PC-3 (cell line): ENCODE measurements at places on chromosomes 4 and X.
A peak's percentile ranks its signal among the peaks of the same experiment; 100 is the strongest.

GRCh38 chr4:68905939-68906779 is 45.4 kb downstream of the UGT2A3 start:
- DNase-seq, result peak; percentile 74

DNA sequence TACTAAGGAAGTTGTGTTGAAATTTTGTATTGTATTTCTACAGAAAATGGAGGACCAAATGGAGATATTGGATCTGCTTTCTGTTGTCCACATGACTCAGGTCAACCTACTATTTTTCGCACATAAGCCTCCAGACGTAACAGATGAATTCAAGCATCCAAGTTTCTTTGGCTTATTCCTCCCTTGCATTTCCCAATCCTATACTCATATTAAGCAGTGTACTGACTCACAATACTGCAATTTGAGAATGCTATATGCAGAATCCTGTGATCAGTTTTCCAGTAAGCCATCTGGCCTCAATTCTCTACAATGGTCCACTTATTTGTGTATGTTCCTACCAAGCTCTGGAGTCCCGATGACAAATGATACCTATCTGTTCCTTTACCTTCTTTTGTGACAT is 75.7 kb downstream of the ASB9 start:
- no peak for DNase-seq

DNA sequence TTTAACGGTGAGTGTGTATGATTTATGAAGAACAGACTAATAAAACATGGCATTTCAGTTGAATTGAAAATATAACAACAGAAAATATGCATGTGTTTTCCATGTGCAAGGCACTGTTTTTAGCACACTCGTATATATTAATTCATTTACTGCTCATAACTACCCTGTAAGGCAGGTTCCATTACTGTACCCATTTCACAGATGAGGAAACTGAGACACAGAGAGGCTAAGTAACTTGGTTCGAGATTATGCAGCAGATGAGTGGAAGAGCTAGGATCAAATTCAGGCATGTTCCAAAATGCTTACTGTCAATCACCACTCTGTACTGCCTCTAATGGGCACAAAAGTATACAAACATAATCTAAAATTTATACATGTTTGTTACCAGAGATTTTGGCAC is 20.4 kb downstream of the MBNL3 start:
- DNase-seq, result no peak

DNA sequence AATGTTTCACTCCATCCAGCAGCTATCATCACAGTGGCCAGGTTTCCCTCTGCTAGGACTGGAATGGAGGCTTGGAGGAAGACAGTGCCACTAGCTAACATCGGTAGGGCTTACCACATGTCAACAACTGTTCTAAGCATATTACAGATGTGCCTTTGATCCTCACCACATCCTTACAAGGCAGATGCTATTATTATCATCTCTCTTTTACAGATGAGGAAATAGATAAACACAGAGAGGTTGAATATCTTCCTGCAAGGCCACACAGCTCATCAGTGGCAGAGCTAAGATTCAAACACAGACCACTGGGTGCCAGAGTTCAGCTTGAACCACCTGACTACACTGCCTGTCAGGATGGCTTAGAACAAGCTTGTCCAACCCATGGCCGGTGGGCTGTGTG is 47.4 kb downstream of the MAMLD1 start:
- DNase-seq, result no peak

- no peak for DNase-seq
Measured at GRCh38 chr4:131974730-131975129, 1174.4 kb upstream of the PCDH10 start.

GRCh38 chrX:18210470-18210869 is 10.2 kb downstream of the BEND2 start:
- DNase-seq, result peak; percentile 40

GRCh38 chr4:70504733-70505132 is 13.6 kb upstream of the AMTN start:
- DNase-seq, result no peak

DNA sequence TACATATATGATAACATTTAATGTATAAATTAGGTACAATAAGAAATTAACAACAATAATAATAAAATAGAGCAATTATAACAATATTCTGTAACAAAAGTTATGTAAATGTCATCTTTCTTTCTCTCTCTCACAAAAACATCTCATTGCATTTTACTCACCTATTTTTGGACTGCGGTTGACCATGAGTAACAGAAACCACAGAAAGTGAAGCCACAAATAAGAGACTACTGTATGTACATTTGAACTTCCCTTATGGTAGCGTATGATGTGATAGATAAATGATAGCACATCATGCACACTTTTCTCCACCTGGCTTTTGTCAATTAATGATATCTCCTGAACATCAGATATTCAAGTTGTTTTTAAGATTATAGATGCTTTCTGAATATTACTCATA is 80.5 kb downstream of the HNRNPD start:
- no peak for DNase-seq

DNA sequence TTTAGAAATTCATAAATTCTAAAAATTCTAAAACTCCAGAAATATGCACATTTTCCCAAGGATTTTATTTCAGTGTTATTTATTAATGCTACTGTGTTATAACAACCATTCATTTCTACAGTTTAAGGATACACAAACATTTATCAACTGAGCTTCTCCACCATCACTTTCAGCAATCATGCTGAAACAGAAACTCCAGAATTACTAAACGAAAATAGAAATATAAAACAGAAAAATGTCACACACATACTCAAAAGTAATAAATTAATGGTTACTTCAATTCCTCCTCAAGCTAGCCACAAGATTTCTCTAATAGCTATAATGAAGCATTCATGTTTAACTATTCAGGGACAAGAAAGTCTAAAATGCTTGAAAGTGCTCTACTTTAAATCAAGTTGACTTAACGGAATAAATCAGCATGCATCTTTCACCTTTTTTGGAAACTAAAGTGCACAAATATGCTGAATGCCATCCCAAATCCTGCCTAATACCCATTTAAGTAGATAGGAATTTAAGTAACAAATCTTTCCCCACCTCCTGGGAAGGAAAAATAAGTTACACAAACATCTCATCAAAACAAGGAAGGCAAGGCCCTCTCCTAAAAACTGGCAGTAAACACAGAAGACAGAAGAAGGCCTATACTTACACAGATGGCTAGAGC is 563 bp downstream of the FAM13A start:
- DNase-seq, result no peak

DNA sequence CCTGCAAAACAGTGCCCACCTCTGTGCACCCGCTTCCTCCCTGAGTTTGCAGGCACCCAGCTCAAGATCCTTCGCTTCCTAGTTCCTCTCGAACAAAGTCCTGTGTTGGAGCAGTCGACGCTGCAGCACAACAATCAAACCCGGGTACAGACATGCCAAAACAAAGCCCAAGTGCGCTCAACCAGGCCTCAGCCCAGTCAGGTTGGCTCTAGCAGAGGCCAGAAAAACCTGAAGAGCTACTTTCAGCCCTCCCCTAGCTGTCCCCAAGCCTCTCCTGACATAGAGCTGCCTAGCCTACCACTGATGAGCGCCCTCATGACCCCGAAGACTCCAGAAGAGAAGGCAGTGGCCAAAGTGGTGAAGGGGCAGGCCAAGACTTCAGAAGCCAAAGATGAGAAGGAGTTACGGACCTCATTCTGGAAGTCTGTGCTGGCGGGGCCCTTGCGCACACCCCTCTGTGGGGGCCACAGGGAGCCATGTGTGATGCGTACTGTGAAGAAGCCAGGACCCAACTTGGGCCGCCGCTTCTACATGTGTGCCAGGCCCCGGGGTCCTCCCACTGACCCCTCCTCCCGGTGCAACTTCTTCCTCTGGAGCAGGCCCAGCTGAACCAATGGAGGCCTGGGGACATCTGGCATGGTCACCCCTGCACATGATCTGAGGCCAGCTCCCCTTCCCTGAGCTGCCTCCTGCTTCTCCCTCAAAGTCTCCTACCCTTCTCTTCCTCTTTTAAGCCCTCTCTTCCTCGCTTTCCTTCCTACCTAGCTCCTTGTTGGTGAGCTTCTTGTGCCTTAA is 6.9 kb downstream of the APEX2 start:
- DNase-seq, result peak; percentile 13

DNA sequence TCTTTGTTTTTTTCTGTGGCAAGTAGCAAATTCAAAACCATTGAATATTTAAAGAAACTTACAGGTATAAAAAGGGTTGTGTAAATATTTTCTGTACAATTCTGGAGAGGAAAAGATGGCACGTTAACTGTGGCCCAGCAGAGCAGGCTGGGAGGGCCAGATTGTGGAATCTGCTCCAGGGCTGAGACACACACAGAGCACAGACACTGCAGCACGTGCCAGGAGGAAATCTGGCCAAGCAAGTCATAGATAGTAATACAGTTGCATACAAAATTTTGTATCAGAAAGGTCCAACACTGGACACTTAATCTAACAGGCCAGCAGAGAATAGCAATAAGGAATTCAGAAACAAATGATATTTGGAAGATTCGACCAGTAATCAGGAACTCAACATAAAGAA is 763.7 kb downstream of the PDHA2 start:
- DNase-seq, result no peak

DNA sequence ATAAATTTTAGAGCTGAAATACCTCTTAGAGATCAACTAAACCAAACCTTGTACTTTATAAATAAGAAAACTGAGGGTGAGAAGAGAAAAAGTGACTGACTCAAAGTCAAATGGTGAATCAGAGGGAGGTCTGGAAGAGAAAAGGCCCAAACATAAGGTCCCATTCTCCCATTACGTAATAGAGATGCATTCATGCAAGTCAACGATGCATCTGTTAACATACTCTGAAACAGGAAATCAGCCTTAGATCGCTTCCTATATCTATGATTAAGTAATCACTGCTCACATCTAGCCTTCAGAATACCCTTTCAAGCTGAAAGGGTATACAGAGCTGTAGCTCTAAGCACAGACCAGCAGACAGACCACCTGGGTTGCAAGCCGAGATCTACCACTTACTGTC is 6.5 kb downstream of the RNF150 start:
- DNase-seq, result no peak

DNA sequence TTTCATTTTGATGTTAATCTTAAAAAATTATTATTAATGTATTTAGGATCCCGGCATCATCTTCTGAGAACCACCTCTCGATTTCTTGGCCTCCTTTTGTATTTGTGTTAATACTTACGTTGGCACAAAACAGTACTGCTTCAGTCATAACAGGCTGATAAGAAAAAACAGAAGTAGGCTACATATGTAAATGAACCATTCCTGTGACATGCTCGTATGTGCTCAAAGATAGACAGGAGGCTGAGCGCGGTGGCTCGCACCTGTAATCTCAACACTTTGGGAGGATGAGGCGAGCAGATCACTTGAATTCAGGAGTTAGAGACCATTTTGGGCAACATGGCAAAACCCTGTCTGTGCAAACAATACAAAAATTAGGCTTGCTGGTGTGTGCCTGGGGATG is 109.4 kb upstream of the H2AZ1 start:
- no peak for DNase-seq

GRCh38 chr4:5158825-5159224 is 107.5 kb downstream of the STK32B start:
- DNase-seq, result no peak

DNA sequence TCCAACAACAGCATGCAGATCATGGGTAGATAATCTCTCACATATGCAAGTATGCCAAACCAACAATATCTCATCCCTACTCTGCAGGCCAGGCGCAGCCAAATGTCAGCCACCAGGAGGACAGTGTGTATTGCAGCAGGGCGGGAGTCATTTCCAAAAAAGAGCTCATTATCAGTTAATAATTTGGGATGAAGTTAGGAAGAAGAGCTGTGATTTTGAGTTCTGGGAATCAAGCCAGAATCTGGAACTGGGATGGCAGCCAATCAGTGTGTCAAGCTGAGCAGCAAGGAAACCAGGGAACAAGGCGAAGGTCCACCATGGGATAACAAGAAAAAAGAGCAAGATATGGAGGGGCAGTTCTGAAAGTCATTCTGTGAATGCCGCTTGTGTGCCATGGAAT is 88.2 kb upstream of the CAMK2D start:
- DNase-seq, result no peak

DNA sequence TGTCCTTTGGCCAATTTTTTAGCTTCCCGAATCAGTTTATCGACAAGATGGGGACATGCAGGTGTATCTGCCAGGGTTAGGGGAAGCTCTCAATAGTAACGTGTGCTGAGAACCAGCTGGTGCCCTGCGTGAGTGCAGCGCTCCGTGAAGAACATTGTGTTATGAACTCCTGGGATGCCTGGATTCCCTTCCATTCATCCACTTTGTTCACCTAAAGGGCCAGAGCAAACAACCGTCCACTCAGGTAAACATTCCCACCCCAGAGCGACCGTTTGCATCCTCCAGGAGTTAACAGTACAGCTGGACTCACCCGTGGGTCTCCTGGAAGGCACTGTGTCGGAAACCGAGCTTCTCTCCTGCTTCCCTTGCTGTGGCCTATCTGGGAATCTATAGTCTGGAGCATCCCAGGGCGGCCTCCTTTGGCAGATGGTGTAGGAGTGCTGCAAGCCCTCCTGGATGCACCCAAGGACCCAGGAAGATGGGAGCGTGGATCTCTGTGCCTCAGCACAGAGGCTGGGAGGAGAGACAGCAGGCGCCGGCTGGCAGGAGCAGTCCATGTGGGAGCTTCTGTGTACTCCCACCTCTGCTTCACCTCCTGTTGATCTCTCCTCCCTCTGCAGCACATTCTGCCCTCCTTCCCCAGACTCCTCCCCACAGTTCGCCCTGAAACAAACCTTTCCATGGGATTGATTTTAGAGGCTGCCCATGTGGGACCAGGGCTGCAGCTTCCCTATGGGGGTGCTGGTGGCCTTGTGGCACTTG is 62.7 kb downstream of the SHROOM2 start:
- no peak for DNase-seq

DNA sequence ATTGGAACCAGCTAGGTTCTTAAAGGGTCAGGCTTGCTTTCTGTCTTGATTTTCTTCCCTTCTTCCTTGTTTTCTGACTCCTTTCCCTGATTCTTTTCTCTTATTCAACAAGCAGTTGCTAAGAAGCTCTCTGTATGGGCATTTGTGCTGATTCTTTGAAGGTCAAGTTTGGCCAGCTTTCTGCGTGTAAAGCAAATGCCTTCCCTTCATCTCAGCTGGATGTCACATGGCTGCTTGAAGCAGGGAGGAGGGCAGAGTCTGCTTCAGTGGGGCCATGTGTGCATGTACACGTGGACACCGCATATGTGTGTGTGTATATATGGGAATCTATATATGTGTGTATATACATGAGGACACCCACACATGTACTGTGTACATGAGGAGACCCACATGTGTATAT is 139.9 kb upstream of the ATP6AP2 start:
- DNase-seq, result no peak

GRCh38 chrX:148940411-148940996 is 440.1 kb downstream of the AFF2 start:
- no peak for DNase-seq

GRCh38 chr4:139564502-139564901 is 8.5 kb upstream of the SETD7 start:
- DNase-seq, result no peak

- no peak for DNase-seq
Measured at GRCh38 chr4:52550186-52550585, 108.9 kb downstream of the USP46 start.

DNA sequence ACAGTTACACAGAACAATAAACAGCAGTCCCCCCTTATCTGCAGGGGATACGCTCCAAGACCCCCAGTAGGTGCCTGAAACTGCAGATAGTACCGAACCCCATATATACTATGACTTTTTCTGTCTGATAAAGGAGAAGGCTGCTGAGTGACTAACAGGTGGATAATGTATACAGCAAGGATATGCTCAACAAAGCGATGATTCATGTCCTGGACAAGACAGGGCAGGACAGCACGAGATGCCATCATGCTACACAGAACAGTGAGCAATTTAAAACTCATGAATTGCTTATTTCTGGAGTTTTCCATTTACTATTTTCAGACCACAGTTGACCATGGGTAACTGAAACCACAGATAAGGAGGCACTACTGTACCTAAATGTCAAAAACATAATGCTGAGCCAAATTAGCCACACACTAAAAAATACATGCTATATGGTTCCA is 76.1 kb downstream of the MANBA start:
- peak; percentile 55 for DNase-seq
